ENCODE measurements at places on chromosomes 7 and 10.

DNA sequence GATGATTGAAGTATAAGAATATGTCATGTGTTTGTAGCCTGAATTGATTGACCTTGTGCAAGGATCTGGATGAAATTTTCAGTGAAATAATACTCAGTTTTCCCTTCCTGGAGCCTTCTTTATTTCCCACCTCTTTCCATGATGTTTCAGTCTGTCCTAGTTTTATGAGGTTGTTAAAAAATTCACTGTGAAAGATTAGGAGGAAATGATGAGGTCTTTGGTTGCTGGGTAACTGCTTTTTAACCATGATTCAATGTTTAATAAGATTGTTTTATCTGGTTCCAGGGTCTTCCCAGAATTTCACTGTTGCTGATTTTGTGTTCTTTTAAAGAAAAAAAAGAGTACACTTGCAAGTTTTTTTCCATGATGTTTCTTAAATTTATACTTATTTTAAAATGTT lies 221.5 kb downstream of the MBL2 start:
- no peak for DNase-seq

- no peak for DNase-seq
These were observed 222.0 kb downstream of the TWIST1 start for GRCh38 chr7:18895456-18895855.

- DNase-seq, result no peak
These were observed 349.2 kb upstream of the PRKCQ start for GRCh38 chr10:6929148-6929830.

GRCh38 chr10:65100146-65100545 lies 1578.9 kb downstream of the REEP3 start:
- no peak for DNase-seq

- DNase-seq, result no peak
These were observed 811 bp downstream of the GPC2 start for GRCh38 chr7:100176096-100177044.

DNA sequence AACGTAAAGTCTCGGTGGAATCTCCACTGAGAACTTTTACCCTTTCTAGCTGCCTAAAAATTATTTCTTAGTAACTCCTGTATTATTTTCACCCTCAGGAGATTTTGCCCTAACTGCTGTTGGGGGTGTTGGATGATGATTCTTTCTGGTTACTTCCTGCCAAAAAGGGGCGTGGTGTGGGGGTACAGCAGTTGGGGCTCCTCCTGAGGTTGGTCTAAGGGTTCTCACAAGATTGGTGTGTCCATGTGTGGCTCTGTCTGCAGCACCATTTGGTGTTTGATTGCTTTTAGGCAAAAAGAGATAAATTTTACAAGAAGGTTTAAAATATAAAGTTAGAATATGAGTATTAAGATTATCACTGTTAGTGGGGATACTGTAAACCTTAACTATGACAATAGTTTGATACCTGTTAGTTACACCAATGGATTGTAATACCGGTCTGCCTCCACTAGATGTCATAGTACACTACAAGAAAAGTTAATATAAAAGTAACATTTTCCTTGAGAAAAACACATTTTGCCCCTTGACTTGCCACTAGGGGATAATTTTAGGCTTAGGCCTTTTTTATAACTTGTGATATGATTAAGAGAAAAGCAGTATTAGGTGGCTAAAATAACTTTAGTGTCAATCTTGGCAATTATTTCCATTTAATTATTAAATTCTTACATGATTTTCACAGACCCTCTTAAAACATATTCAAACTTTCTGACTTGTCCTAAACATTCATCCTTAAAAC lies 928.7 kb downstream of the IPMK start:
- DNase-seq, result no peak
